ENCODE measurements at places on chromosomes 3 and 15.

DNA sequence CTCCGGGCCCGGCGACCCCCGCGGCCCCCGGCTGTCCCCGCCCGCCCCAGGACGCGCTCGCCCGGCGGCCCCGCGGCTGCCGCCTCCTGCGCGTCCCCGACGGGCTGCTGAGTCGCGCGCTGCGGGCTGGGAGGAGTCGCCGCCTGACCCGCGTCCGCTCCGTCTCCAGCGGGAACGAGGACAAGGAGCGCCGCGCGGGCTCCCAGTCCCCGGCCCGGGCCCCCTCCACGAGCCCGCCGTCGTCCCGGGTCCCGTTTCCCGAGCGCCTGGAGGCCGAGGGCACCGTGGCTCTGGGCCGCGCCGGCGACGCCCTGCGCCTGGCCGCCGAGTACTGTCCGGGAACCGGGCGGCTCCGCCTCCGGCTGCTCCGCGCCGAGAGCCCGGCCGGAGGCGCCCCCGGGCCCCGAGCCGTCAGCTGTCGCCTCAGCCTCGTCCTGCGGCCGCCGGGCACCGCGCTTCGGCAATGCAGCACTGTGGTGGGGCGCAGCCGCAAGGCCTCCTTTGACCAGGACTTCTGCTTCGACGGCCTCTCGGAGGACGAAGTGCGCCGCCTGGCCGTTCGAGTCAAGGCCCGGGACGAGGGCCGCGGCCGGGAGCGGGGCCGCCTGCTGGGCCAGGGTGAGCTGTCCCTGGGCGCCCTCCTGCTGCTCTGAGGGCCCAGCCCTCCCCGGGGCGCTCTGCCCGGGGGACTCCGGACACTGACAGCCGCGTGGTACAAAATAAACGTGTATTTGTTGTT, 1.5 kb downstream of the C2CD4A start:
- DNase-seq = peak; percentile 6

- no peak for DNase-seq
These were observed 9.5 kb downstream of the NECTIN3 start for GRCh38 chr3:111081008-111081545.

DNA sequence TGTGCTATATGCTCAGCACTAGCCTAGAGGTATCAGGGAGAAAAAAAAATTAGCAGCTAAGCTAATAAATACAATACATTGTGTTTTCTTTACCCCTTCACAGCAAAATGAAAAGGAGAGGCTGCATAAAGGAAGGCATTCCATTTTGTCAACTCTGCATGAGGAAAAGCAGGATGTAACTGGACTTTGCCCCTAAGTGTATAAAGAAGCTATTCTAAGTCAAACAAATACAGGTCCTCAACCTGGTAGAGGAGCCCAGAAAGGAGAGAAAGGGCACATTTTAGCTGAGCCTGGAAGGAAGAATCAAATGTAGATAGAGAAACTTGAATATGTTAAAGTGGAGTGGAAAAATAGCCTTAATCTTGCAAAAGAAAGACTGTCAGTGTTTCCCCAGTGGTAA, 89.0 kb upstream of the SPRED1 start:
- no peak for DNase-seq

GRCh38 chr3:16366-16765, 180.2 kb upstream of the CHL1 start:
- DNase-seq = no peak

DNA sequence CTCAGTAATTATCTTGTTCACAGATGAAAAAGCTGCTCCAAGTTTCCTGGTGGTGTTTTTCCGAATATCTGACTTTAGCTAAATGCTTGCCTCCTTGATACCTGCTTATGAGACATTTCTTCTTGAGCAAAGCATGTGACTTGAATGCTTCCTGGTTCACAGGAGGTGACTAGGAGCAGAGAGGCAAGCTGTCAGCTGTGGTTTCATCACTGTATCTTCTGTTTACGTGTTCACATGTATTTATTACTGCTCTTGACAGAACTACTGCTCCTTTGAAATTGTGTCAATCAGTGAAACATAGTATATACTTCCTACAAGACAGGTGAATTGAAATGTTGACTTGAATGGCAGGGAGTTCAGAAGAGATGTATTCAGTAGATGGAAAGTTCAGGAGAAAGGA, 8.9 kb upstream of the SPPL2A start:
- DNase-seq = no peak

- DNase-seq = no peak
These were observed 210.7 kb upstream of the UBE2E1 start for GRCh38 chr3:23594894-23595670.

GRCh38 chr3:134496471-134497071, 10.7 kb downstream of the CEP63 start:
- no peak for DNase-seq

- no peak for DNase-seq
These were observed 379.1 kb upstream of the PROK2 start for GRCh38 chr3:72163809-72164634.

DNA sequence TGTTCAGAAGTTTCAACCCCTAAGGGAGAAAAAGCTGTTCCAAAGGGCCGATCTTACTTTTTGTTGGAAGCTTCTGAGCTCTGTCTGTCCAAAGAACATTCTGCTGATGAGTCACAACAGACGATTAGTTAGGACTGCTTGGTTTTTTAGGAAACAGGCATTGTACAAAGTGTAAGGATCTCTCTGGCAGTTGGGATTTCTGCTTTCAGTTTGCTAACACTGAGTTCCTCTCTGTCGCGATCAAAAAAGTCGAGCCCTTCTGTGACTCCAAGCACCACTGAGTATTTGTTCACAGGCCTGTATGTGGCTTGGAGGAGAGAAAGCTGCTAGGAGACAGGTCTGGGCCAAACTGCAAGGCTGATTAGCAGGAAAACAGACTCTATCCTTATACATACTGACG, 91.8 kb upstream of the PFN2 start:
- DNase-seq = no peak

GRCh38 chr3:176428552-176428951, 768.7 kb downstream of the TBL1XR1 start:
- no peak for DNase-seq

DNA sequence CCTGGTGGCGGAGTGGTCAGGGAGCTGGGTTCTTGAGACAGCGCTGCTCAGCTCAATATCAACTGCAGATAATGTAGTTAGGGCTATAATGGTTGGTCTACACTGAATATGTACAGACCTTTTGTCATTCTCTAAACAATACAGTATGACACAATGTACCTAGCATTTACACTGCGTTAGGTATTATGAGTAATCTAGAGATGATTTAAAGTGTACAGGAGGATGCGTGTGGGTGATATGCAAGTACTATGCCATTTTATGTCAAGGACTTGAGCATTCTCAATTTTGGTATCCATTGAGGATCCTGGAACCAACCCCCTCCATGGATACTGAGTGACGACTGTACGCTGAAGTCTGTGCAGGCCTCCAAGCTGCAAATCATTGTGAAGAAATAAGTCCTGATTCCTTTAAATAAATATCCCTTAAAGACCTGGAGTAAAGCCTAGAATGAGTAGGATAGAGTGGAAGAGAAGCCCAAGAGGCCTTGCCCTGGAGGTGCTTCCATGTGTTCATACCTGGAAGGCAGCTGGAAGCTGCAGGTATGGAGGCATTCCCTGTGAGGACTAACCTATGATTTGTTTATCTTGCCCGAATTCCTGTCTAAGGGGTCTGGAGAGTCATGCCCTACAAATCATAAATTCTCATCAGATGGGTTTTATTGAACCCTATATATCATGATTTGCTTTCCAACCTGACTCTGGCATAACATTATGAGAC, 15.7 kb upstream of the RTP1 start:
- DNase-seq = no peak

- DNase-seq = no peak
These were observed 20.9 kb downstream of the UQCC5 start for GRCh38 chr3:52557011-52557960.

GRCh38 chr15:89399238-89400115, 64.9 kb upstream of the POLG start:
- DNase-seq = no peak

DNA sequence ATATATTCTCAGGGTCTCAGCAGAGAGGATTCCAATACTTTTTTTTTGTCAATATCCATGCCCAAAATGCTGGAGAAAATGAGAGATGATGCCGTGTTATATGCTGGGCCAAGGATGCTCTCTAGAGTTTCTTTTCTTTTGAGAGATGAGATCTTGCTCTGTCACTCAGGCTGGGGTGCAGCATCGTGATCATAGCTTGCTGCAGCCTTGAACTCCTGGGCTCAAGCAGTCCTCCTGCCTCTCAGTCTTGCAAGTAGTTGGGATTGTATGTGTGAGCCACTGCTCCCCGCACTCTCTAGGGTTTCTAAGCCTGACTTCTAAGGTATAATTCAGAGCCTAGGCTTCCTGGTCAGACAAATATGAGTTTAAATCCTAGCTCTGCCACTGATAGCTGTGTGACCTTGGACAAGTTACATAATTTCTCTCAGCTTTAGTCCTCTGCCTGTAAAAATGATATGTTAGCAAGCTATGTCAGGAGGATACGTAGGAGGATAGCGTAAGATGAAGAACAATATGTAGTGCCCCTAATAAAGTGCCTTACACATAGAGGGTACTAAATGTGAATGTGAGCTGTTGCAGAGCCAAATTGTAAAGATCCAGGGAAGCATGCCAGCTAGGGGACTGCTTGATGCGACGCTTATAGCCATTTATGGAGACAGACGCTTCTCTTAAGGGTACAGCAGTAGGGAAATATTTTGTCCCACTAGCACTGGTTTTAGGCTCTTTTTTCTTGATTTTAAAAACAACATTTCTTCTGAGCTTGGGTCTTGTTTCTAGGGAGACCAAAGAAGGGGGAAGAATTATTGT, 7.4 kb downstream of the STARD9 start:
- DNase-seq = no peak

- DNase-seq = no peak
These were observed 28.7 kb upstream of the ZNF148 start for GRCh38 chr3:125403789-125404188.

GRCh38 chr15:66147440-66147839, 106.1 kb downstream of the MEGF11 start:
- DNase-seq = no peak

- no peak for DNase-seq
These were observed 95.5 kb upstream of the SETMAR start for GRCh38 chr3:4207672-4208071.

GRCh38 chr3:112470788-112471187, 28.5 kb downstream of the BTLA start:
- DNase-seq = no peak

- no peak for DNase-seq
These were observed 392.7 kb downstream of the PTPRG start for GRCh38 chr3:61954097-61954540.

GRCh38 chr3:107641572-107642307, 119.0 kb downstream of the BBX start:
- DNase-seq = no peak

- DNase-seq = no peak
These were observed 7.9 kb upstream of the PDE8A start for GRCh38 chr15:84973492-84974460.

All from activated CD4-positive, alpha-beta T cell treated with anti-CD3 and anti-CD28 coated beads, Interleukin-2, amount 50 U/mL, for 4 hours (primary cell).